T-helper 1 cell treated with Interleukin-12 subunit alpha and Interleukin-12 subunit beta and Interleukin-4 antibody, amounts not matched to agents 30 ng/mL and 1 ng/mL, for 36 hours (primary cell): ENCODE measurements at places on chromosomes 5 and 9. TPM values are rescaled to one million over a fixed set of nuclear protein-coding genes. Genes with fewer than 3 reads are reported as not detected.

Gene PCDHGA8
- total RNA-seq, result 0.07 and 0.15 TPM in 2 replicates

Gene SMIM3
- 16.7 and 18.6 TPM in 2 replicates for total RNA-seq

Gene TXNDC15
- total RNA-seq, result 72.7 and 80.5 TPM in 2 replicates

Gene NACC2
- 3.5 and 3.7 TPM in 2 replicates for total RNA-seq
